ENCODE measurements at places on chromosomes 16 and 17. TPM values are rescaled to one million over a fixed set of nuclear protein-coding genes. Genes with fewer than 3 reads are reported as not detected.
A peak's percentile ranks its signal among the peaks of the same experiment; 100 is the strongest.

DNA sequence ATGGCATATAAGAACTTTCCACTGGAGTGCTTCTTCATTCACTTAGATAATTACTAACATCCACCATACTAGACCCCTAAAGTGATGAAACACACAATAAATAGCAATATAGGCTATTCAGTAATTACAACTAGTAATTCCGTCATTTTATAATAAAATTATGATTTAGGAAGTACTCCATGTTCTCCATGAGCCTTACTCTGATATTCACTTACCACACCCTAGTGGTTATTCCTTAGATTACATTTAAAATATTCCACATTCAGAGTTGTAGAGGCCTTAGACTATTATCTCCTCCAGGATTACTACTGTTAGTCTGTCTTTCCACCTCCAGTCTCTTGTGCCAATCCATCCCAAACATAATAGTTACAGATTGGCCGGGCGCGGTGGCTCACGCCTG is 62.4 kb downstream of the STH start:
- no peak for DNase-seq

DNA sequence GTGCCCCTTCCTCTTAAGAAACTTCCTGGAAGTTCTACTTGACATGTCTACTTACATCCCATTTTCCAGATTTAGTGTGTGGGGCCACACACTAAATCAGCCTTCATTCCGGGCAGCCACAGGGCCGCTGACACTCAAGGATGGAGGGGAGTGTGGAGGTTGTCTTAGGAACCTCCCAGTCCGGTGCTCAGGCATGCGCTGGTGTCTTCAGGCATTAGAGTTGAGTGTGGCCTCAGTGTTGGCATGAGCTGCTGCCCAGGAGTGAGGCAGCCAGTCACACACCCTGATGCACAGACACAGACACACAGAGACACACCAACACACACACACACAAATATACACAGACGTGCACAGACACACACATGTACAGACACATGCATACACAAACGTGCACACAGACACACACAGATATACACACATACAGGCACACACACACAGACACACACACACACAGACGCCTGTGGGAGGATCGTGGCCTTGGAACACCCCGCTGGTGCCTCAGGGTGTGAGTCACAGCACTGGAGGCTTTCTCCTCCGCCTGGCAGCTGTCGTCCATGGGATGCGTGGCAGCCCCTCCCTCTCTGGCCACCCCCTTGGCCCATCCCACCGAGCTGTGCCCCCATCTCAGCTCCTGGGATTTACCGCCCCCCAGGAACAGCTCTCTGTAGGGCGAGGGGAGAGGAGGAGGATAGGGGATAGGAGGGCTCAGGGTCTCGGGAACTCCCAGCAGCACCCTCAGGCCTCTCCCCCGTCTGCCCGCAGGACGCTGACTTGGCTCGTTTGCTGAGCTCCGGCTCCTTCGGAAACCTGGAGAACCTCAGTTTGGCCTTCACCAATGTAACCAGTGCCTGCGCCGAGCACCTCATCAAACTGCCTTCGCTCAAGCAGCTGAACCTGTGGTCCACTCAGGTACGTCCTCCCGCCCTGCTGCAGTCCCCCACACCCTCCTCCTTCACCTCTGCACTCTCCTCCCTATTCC is 75.6 kb upstream of the PLCG2 start:
- peak; percentile 47 for DNase-seq

DNA sequence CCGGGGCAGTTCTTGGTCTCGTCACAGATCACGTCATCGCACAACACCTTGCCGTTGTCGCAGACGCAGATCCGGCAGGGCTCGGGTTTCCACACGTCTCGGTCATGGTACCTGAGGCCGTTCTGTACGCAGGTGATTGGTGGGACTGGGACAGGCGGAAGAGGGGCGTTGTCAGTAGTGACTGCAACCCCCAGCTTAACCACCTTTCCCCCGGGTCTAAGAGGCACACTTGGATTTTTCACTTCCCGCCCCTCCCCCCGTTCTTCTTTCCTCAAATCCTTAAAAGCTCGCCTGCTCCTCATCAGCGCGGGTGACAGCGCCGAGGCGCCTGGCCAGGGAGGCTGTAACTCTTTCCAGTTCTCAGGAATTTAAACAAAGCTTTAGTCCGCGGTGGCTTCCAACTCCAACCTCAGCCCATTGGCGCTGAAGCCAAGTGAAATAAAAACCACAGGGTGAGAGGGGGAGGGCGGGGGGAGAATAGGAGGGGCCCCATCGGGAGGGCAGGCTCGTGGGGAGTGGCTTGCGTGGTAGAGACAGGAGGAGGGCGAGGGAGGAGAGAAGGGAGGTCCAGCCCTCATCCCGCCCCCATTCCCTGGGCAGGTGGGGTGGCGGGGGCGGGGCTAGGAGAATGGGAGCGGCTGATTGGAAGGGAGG is 1.5 kb downstream of the COL1A1 start:
- peak; percentile 91 for DNase-seq

DNA sequence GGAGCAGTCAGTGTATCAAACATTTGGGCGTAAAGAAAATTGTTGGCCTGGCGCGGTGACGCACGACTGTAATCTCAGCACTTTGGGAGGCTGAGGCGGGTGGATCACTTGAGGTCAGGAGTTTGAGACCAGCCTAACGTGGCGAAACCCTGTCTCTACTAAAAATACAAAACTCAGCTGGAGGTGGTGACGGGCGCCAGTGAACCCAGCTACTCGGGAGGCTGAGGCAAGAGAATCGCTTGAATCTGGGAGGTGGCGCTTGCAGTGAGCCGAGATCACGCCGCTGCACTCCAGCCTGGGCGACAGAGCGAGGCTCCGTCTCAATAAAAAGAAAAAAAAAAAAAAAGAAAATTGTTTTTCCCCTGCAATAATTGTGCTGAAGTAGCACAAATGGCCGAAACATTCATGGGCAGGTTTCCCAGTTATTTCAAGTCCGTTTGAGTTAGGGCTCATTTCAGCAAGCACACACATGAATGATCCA is 1.4 kb downstream of the GCSH start:
- peak; percentile 40 for DNase-seq

DNA sequence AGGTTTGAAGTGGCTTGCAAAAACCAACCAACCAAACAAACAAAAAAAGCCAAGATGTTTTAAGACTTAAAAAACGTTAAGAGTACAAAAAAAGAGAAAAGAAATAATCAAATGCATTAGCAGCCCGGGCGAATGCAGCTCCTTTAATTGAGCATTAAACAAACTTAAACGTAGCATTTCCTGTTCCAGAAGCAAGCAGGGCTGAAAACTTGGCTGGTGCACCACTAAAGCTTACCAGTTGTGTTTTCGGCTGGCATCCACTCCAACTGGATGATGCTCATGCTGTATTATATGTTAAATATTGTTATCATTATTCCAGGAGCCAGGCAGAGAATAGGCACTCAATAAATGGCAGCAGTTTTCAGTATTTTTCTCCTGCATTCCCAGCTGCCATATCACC is 45.1 kb downstream of the IRX6 start:
- no peak for DNase-seq

- no peak for DNase-seq
Measured at GRCh38 chr16:83947642-83948234, 5.3 kb upstream of the OSGIN1 start.

DNA sequence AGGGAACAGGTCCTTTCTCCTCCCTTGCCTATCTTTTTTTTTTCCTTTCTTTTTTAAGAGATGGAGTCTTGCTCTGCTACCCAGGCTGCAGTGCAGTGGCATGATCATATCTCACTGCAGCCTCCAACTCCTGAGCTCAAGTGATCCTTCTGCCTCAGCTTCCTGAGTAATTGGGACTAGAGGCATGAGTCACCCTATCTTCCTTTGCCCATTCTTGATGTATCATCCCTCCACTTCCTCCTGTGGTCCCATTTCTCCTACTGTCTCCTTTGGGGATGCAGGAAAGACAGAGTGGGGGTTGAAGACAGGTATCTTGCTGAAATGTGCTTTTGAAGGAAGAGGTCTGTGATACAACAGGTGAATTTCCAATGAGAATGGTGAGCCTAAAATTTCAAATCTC is 5.5 kb downstream of the MYO19 start:
- no peak for DNase-seq

DNA sequence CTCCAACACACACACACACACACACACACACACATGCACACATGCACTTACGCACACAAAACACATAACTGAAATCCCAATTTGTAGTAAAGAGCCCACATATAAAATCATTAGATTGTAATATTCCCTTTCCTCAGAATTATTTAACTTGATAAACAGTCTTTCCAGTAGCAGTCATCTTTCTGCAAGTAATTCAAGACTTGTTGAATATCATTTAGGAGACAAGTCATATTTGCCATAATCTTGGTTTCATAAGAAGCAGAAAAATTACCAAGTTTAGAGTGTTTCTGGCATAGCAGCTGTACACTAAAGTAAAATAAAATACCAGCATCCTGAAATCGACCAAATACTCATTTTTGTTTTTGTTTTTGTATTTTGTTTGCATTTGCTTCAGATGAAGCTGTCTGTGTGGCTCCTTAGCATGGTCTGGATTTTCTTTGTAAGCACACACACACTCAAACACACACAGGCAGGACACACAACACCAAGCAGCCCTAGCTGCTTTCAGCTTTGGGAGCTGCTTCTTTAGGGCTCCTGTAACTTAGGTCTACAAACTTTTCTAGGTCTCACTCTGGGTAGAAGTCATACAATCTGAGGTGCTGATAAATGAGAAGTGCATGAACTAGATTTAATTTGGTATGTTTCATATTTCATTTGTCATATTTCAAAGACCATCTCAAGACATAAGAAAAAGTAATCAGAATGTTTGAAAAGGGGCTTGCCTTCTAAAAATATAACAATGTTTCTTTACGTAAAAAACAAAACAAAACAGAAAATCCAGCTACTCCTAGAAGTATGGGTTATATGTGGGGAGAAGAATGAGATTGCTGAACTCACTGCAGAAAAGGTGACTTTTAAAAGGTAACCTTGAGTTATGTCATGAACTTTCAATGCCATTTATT is 3.0 kb downstream of the SALL1 start:
- DNase-seq: no peak

GRCh38 chr17:66135896-66136295 is 56.0 kb downstream of the CEP112 start:
- no peak for DNase-seq

- DNase-seq: no peak
Measured at GRCh38 chr17:53942898-53943297, 120.2 kb downstream of the KIF2B start.

- no peak for DNase-seq
Measured at GRCh38 chr16:89920723-89921122, 2.1 kb downstream of the MC1R start.

GRCh38 chr17:56917559-56918296 is 3.9 kb upstream of the TRIM25 start:
- no peak for DNase-seq

DNA sequence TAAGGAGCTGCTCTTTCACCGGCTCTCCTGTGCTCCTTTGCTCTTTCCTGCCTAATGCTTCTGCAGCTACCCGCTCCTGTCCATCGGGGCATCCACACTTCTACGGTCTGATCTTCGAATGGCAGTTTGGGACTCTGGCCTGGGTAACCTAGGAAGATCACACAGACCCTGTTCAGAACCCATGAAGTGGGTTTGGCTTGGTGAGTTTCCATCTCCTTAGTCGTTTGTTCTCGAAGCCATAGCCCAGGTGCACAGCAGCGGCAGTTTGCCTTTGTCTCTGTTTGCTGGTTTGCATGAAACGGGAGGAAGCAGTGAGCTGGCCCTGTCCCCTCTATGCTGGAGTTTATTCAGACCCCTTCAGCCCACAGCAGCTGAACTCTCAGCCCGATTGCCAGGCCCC is 29.0 kb downstream of the PSMD7 start:
- DNase-seq: no peak

GRCh38 chr16:53041320-53042051 is 11.2 kb downstream of the CHD9NB start:
- peak; percentile 94 for DNase-seq

DNA sequence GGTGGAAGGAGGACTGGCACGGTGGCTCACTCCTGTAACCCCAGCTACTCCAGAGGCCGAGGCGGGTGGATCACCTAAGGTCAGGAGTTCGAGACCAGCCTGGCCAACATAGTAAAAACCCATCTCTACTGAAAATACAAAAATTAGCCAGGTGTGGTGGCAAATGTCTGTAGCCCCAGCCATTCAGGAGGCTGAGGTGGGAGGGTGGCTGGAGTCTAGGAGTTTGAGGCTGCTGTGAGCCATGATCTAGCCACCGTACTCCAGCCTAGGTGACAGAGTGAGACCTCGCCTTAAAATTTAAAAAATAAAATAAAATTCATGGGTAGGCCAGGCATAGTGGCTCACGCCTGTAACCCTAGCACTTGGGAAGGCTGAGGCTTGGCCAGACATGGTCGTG is 1.2 kb upstream of the RPH3AL start:
- no peak for DNase-seq

Gene STH
- not detected for polyA plus RNA-seq

Gene ABCA9
- polyA plus RNA-seq: 11.0 TPM

Gene SP2
- 14.2 TPM for polyA plus RNA-seq

Gene SLC5A11
- 0.72 TPM for polyA plus RNA-seq

Gene FN3KRP
- 33.9 TPM for polyA plus RNA-seq

All from muscle of back (tissue), 13 donors.